ENCODE measurements at places on chromosomes 12 and 14.

GRCh38 chr14:51462706-51463105 is 189.0 kb upstream of the FRMD6 start:
- no peak for DNase-seq

- no peak for DNase-seq
Measured at GRCh38 chr14:99425272-99425681, 55.4 kb downstream of the SETD3 start.

GRCh38 chr12:28893856-28894255 is 255.2 kb upstream of the FAR2 start:
- no peak for DNase-seq

GRCh38 chr14:72013721-72014345 is 81.6 kb downstream of the RGS6 start:
- no peak for DNase-seq

- no peak for DNase-seq
Measured at GRCh38 chr12:24200010-24200409, 250.5 kb upstream of the SOX5 start.

GRCh38 chr12:127970491-127970890 is 296.5 kb upstream of the TMEM132C start:
- DNase-seq: no peak

DNA sequence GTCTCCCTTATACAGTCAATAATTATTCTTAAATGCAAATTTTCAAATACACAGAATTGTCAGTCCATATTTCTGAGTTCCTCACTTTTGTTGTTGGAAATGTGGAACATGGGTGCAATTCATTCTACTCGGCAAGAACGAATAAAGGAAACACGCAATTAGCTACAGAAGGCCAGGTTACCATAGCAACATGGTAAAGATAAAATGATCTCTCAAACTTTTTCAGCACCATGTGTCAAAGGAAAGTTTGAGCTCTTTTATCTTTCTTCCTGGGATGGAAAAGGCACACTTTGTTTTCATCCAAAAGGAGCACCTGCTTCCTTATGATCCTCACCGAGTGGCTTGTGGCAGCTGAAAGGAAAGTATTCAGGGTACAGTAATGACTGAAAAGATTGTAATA is 595.0 kb downstream of the RPS29 start:
- no peak for DNase-seq

GRCh38 chr12:132363661-132364347 is 34.4 kb upstream of the GALNT9 start:
- no peak for DNase-seq

GRCh38 chr14:30874999-30875787 is 834 bp downstream of the COCH start:
- DNase-seq: no peak

DNA sequence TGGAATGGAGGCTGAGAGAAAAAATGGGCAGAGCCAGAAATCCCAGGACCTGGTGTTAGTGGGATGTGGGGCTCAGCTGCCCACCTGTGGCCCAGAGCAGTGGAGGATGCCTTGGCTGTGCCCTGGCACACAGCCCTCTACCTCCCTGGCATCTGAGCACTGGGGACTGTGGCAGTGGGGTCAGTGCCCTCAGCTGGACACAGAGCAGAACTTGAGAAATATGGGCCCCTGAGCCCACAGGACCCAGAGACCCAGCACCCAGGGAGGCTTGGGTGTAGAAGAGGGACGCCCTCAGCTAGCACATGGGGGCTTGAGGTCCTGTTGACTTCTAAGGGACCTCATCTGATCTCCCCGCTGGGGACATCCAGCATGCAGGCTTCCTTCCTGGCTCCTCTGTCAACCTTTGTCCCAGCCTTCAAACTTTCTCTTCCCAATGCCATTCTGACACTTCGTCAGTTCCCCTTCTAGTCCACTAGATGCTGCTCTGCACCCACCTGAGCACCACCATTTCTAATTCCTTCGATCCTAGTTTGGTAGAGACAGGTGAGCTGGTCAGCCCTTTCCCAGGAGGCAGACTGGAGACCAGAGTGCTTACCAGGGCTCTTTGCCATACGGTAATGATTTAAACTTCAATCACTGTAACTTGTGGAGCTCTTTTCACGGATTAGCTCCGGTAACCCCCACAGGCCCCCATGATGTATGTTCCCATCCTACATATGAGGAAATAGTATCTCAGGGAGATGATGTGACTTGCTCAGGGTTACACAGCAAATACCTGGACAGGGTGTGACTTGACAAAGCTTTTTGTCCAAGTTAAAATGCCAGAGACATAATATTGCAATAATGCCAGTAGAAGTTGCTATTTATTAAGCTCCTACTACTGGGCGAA is 143.7 kb downstream of the ASCL4 start:
- DNase-seq: no peak

- no peak for DNase-seq
Measured at GRCh38 chr14:40058901-40059897, 627.0 kb upstream of the FBXO33 start.

DNA sequence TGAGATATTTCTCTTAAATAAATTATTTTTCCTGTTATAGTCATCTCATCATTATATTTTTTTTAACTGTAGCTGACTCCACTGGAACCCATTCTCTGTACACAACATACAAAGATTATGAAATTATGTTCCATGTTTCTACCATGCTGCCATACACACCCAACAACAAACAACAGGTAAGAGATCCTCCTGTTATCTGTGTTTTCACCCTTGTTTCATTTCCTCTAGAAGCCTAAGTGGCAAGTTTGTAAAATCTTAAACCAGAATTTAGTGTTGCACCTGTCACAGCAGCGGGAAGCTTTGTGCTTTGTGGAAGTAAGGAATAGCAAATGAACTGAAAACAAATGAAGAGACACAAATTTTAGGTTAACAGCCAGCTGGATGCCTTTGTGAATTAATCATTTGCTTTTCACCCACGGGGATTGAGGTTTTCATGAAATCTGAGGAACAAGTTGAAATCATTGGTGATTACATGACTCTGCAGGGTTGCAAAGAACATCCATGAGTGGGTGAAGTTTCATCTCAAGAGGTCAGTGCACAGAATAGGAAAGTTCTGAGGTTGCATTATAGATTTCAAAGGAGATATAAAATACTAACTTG is 273.9 kb upstream of the RGS6 start:
- DNase-seq: no peak

DNA sequence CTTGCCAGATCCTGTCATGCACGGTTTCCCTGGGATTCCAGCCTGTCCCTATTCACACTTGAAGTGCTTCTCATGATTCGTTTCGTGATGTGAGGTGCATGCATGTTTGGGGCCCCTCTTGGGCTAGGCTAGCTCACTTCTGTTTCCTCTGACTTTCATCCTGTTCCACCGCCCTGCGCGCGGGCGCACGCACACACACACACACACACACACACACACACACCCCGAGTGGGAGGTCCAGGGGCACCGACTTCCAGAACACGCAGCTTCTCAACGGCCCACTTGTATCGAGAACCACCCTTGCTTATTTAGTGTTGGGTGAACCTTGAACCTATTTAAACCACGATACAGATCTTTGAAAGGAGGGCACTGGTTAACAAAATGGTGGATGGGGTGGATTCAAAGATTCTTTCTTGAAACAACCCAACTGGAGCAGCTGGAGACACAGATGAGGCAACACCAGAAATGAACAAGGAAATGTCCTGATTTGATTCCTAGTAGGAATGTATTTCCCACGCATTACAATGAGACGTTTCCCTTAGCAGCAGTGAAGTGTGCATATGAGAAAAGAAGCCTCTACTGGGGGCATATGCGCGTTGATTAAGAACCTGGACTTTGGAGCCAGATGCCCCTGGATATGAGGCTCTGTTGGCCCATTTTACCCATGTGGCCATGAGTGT is 16.3 kb downstream of the ELK3 start:
- peak; percentile 33 for DNase-seq

DNA sequence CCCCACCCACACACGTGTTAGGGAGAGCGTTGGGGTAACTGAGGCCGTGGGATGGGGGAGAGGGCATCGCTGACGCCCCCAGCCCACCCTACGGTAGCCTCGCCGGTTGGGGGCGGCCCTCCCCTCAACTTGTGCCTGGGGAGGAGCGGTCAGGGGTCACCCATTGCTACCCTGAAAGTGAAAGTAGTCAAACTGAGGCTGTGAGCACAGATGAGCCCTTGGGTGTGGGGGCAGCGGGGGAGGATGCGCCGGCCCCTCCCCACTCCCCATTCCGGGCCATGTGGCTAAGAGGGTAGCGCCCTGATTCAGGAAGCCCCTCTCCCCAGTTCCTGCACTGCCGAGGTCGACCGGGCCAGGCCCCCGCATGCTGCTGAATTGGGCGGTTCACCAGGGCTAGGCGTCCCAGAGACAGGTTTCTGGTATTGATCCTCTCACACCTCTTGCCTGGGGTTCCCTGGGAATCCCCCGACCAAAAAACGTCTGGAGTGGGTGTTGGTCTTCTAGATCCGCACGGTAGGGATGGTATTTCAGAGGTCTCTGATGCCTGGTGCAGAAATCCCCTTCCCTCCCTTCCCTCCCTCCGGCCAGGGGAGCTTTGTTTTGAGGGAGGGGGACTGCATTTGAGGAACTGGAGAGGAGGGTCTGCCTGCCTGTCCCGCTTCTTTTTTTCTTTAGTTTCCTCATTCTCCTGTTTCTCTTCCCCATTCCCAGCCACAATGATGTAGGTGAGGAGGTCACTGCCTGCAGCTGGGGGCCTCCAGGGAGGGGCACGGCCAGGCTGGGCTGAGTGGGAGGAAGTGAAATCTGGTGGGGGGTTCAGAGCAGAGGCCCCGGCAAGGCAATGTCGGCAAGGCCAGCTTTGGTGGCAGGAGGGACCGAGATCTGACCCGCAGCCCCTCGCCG is 1.0 kb downstream of the SH2B3 start:
- no peak for DNase-seq

GRCh38 chr14:70898111-70898745 is 9.0 kb upstream of the PCNX1 start:
- DNase-seq: no peak

DNA sequence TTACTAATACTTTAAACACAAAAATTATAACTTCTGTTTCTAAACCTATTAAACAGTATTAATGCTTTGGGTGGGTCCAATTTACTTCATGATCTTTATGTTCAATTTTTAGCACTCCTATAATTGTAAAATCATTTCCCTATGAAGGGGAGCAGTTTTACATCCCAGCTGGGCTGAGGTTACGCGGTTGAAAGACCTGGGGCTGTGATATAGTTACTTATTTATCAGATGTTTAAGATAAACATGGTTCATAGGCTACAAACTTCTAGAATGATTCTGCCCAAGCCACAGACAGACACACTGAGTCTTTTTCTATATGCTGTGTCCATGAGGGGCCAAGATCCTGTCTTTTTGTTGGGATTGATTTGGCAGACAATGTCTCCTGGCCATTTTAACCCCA is 44.4 kb downstream of the DYRK2 start:
- DNase-seq: no peak

DNA sequence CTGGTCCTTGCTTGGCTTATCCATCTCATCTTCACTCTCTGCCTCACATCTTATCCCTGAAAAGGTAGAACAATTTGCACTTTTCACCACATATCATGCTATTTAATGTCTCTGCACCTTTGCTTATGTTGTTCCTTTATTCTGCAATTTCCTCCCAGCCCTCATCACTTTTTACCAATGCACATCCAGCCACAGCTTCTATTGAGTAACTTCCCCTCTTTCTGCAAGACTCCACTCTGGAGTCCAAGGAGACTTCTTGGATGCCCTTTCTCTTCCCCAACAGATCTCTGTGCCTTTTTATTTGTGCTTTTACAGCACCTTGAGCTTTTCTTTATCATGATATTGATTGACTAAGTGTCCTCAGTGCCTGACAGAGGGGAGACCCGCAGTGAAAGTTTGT is 797.1 kb downstream of the VRK1 start:
- DNase-seq: no peak

GRCh38 chr14:67426983-67427606 is 15.1 kb upstream of the PLEK2 start:
- peak; percentile 88 for DNase-seq

DNA sequence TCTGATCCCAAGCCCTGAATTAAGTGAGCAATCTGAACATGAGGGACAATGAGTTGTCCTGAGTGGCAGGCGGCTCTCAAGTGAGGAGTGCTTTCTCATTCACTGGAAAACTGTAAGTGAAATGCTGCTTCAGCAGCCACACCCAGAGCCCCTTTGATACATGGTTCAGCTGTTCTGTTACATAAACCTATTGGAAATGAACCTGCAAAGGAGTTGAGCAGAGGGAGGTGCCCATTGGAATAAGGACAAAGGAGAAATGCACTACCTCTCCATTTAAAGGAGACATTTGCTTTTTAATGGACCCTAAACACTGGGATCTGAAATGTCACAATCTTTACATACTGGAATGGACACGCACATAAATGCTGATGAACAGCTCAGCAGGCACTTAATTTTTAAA is 169.9 kb downstream of the CACNA1C start:
- no peak for DNase-seq

DNA sequence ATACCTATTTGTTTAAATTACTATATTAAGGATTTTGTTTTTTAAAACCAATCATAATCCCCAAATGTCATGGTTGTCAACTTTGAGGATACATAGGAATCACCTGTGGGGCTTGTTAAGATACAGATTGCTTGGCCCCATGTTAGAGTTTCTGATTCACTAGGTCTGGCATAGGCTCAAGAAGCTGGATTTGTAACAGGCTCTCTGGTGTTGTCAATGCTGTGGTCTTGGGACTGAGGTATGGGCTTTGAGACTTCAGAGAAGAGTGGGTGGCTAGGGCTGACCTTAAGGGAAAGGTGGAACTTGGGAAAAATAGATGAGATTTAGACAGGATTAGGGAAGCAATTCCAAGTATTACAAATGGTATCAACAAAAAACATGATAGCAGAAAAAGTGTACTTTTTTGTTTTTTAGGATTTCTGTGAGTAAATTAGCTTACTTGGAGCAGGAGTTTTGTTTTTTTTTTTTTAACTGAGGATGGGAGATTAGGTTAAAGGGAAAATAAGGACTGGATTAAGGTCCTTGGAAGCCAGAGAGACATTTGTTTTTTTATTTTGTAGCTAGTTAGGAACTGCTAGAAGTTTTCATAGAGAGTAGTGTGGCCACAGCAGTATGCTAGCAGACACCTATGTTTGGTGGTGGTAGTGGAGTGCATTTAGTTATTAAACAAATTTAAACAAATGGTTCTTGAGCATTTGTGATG is 88.6 kb downstream of the RAD51B start:
- DNase-seq: peak; percentile 50

DNA sequence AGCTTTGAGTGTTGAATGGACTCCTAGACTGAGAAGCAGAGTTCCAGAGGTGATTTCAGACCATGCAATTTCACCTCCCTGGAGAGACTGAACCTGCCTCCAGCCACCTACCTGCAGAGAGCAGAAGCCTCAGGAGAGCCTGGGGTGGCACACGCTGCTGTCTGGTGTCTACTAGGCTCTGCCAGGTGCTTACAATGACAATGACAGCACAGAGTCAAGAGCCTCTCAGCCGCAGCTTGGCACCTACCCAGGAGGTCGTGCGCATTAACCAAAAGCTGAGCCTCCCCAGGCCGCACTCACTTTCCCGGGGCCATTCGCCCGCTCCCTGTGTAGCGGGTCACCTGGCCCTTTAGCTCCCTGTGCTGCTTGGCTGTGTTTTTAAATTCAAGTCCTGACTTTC is 63.2 kb downstream of the TESC start:
- no peak for DNase-seq

GRCh38 chr12:39048395-39048794 is 143.0 kb upstream of the CPNE8 start:
- no peak for DNase-seq

All from lung (tissue), 17 donors.